ENCODE measurements at places on chromosomes 1 and 21. TPM values are rescaled to one million over a fixed set of nuclear protein-coding genes. Genes with fewer than 3 reads are reported as not detected.

LZIC gene
- 16.6 TPM for total RNA-seq

ETV3L gene
- total RNA-seq = under 0.01 TPM

PLA2G5 gene
- under 0.01 TPM for total RNA-seq

PADI1 gene
- under 0.01 TPM for total RNA-seq

SLC6A9 gene
- total RNA-seq = 0.13 TPM

LAMC1 gene
- 395 TPM for total RNA-seq

GPR157 gene
- 3.9 TPM for total RNA-seq

OR2G6 gene
- not detected for total RNA-seq

OR10J1 gene
- total RNA-seq = not detected

B3GALT2 gene
- total RNA-seq = 3.7 TPM

CSF3R gene
- total RNA-seq = not detected

GRCh38 chr1:67792741-67793458 is 40.4 kb downstream of the GNG12 start:
- peak; percentile 27 for DNase-seq

DNA sequence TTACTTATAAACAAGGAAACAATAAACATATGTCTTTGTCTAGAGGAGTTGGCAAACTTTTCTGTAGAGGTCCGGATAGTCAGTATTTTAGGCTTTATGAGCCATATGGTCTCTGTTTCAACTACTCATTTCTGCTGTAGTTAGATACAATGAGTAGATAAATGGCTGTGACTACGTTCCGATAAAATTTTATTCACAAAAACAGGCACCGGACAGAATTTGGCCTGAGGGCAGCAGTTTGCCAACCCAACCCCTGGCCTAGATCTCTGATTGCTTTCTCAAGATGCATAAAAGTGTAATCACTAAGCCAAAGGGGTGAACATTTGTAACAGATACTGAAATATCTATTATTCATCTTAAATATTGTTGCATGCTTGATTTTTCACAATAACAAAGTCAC is 123.1 kb upstream of the ESRRG start:
- DNase-seq = no peak

GRCh38 chr1:175749075-175749474 is 5.7 kb upstream of the TNR start:
- DNase-seq = no peak

DNA sequence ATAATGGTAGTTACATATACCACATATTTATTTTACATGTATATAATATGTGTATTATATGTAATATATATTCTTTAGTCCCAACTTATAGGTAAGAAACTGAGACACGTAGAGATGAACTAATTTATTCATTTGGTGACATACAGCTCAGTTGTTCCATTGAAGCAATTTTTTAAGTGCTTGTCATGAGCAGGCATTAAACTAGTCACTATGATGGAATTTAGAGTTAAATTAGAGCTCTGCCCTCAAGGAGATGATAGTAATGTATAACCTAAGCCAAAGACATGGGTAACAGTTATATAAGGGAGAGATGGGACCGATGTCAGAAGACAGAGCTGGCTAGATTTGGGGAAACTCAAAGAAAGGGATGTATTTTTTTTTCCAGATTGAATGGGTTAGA is 83.0 kb downstream of the ST6GALNAC5 start:
- no peak for DNase-seq

DNA sequence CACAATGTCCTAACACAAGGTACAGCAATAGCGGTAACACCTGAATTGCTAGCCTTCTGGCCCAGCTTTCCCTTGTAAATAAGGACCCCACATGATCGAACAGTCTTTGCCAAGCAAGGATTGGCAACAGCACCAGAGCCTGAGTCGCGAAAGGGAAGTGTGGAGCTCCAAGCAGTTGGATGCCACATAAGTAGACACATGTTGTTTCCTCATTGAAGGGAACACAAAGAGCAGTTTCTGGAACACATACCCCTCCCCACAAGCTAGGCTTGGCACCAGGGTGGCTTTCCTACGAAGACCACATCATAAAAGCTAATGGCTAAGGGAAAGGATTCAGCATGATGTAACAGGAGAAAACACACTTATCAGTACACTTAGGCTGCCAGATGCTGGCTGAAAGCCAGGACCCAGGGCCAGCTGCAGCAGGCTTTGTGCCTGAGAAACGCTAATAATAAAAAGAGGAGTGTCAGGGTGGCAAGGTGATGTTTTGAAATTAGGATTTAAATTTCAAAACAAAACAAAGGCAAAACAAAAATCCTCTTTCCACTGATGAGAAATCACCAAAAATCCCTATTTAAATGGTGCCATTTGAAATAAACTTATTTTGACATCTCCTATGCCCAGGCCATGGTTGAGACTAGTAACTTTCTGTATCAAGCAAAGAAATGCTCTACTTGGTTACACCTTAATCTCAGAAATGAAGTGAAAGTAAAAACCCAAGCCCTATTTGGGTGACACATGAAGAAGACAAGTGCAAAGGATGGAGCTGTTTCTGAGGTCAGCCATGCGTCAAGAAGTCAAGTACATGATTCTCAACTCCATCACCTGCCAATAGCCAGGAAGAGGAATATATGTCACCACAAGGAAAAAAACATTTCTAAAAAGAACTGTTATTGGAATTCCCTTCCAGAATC is 11.9 kb upstream of the CPLANE2 start:
- peak; percentile 47 for DNase-seq

- no peak for DNase-seq
These were observed 410.7 kb downstream of the LTN1 start for GRCh38 chr21:28581976-28582375.

DNA sequence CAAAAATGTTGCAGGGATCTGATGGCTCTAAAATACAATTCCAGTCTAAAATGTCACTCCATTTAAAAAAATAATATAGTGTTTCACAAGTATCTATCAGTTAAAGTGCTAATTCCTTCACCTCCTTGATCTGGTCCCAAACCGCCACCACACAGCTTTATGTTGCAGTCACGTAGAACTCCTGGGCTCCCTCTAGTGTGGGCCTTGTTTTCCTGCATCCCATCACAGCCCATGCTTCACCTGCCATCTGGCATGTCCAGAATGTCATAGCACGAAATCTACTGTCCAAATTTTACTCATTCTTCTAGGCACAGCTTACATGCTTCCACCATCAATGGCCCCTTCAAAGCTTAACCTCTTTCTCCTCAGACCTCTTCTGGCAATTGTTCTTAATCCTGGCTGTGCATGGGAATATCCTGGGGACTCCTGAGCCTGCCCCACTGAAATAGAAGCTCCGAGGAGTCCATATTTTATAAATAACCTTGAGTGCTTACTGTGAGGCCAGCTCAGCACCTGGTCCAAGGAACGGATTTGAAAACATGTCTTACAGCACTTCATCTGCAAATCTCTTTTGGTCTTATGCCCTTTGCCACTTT is 15.5 kb downstream of the FYB2 start:
- peak; percentile 42 for DNase-seq

DNA sequence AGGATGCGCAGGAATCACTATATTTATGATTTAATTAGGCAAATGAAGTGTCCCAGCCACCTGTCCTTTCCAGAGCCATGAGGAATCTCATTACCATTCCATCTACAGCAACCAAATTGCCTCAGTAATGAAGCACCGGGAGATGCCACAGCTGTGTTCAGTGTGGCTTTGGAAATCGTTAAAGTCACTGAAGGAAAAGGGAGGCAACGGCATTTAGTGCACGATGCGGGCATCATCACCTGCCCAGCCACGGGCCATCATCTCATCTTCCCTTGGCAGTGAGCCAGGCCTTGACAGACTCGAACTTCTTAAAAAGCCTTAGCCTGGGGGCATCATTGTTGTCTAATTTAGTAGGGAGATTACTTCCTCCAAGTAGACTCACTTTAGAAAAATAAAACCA is 67.8 kb downstream of the CNIH3 start:
- DNase-seq = no peak

GRCh38 chr1:202228484-202229122 is 35.0 kb downstream of the LGR6 start:
- DNase-seq = no peak

GRCh38 chr1:76784502-76784901 is 82.8 kb upstream of the ST6GALNAC5 start:
- no peak for DNase-seq

- peak; percentile 70 for DNase-seq
These were observed 8.3 kb upstream of the SLC2A1 start for GRCh38 chr1:42966688-42967612.

GRCh38 chr1:40951943-40952743 is 27.4 kb upstream of the CTPS1 start:
- DNase-seq = peak; percentile 52
